Activated CD8-positive, alpha-beta memory T cell treated with anti-CD3 and anti-CD28 coated beads, Interleukin-2, amount 50 U/mL, for 4 hours (primary cell): ENCODE measurements at places on chromosomes 13 and 19.

GRCh38 chr13:43446126-43446525 is 340.6 kb downstream of the ENOX1 start:
- DNase-seq = no peak

GRCh38 chr13:106133025-106133424 is 402.4 kb downstream of the EFNB2 start:
- DNase-seq = no peak

- no peak for DNase-seq
Observed at GRCh38 chr13:94758436-94758960, 46.2 kb upstream of the SOX21 start.

- no peak for DNase-seq
Observed at GRCh38 chr19:46192992-46193650, 36.4 kb upstream of the IGFL1 start.
